Body of pancreas (tissue), 4 donors: ENCODE measurements at places on chromosomes 5 and 9. TPM values are rescaled to one million over a fixed set of nuclear protein-coding genes. Genes with fewer than 3 reads are reported as not detected.

DNA sequence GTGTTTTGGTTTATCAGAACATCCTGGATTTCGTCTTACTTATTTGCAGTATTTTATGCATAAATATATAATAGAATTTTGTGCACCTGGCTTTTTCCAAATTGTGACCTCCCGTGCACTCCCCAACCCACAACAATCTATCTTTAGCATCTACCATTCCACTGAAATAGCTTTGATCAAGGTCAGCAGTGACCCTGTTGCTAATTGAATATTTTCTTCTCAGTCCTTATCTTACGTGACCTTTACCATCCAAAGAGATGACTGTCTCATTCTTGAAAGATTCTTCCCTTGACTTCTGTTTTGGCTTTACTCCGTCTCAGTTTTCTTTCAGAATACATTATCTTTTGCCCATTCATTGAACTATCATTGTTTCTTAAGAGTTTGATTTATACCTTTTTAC is 18.4 kb downstream of the NDUFS4 start:
- no peak for DNase-seq

PPP3R2 gene
- not detected for total RNA-seq

DNA sequence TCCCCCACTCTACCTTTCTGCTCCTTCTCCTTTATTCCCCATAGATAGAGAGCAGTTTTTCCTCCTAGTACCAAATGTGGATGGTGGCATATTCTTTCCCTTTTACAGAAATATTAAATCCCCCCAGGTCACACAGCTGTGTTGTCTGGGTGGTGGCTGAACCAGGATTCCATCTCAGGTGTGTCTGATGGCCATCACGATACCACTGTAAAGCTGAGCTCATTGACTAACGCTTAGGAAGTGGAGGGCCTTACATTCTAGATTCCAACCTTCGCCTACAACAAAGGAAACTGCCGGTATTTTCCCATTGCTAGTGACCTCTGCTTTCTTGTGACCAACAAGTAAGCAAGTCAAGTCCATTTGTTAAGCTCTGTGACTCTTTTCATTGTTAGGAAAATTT is 131.9 kb upstream of the KLF4 start:
- DNase-seq = no peak

DNA sequence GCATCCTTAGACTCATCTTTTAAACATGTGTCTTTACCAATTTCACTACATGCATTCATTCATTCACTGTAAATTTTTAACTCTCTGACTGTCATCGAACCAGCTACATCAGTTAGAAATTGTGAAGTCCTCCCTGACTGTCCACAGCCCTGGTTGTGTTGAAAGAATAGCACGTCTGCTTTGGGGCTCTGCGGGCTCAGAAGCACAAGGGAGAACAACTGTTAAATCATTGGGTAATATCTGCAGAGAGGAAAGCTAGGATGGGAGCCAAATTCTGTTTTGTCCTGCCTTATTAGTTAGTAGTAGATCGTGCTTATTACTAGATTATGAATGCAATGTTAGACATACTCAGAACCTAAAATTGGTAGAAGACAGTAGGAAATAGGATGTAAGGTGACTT is 26.3 kb upstream of the FAM120AOS start:
- no peak for DNase-seq

DNA sequence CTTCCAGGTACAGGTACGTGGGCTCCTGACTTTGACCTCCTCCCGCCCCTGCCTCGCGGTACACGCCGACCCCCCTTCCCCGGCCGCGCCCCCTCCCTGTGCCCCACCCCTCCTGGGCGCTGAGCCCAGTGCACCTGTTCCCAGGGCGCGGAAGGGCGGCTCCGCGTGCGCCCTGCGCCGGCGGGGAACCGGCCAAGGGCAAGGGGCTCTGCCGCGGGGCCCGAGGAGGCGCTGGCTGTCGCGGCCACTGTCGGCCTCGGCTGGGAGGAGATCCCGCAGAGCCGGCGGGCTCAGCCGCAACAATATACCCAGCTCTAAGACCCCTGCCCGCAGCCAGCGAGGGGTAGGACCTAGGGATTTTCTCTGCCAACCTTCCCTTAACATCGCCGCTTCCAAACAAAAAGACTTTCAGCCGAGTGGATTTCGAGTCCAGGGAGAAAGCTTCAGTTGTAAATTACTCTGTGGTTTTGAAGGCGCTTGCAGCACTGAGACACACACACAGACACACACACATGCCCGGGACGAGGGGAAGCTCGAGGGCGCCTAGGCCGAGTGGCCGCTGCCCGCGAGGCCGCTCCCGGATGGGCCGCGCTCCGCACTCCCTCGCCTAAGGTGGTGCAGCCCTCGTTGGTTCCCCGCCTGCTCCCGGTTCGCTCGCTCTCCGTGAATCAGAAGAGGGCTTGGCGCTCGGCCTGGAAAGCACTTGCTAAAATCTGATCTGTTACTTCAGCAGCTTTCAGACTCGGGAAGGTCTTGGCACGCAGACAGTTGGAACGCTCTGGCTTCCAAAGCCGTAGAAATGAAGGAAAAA is 1.2 kb downstream of the FGF18 start:
- peak; percentile 42 for DNase-seq

DNA sequence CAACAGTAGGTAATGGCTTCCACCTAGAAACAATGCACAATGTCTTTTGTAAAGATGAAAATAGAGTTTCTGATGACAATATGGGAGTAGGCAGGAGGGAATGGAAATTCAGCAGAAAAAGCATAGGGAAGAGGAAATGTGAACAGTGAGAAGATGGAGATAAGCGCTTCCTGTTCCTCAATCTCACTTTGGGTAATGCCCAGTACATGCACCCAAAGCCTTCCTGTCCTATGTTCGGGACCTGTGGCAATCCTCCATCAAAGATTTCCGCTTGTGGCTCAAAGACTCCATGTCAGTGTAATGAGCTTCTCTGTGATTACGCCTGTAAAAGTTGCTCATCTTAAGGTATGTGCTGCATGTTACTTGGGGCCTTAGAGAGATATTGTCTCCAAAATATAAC is 2.7 kb downstream of the UGT3A1 start:
- no peak for DNase-seq
